ENCODE measurements at places on chromosomes 5 and 9.
A peak's percentile ranks its signal among the peaks of the same experiment; 100 is the strongest.

GRCh38 chr9:109117856-109118807 lies 1.6 kb downstream of the TMEM245 start:
- DNase-seq = peak; percentile 40

- DNase-seq = no peak
Measured at GRCh38 chr9:115416299-115416698, 298.3 kb upstream of the TNC start.

GRCh38 chr5:163104464-163104863 lies 332.9 kb upstream of the CCNG1 start:
- no peak for DNase-seq

- DNase-seq = no peak
Measured at GRCh38 chr5:1548702-1549474, 25.1 kb upstream of the LPCAT1 start.

- no peak for DNase-seq
Measured at GRCh38 chr5:124007675-124008398, 495.9 kb downstream of the CSNK1G3 start.

- DNase-seq = peak; percentile 59
Measured at GRCh38 chr9:4640027-4640426, 22.1 kb upstream of the PLPP6 start.

DNA sequence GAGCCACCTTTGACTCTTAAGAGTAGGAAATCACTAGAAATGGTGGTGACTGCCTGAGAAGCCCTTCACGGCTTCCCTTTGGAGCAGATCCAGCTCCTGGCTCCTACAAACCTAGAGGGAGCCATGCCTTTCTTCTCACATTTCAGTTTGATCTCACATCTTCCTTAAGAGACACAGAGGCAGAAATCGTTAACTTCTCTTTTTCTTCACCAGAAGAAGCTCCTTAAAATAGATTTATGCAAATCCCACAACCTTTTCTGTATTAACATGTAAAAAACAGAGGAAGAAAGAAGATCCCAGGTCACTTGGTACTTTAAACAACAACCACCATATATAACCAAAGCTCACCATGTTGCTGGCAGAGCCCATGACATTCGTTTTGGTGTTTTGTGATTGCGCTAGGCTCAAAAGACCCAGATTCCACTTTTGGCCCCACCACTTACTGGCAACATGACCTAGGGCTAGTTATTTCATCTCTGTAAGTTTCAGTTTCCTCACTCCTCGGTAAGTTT lies 29.6 kb downstream of the PAX5 start:
- DNase-seq = no peak

GRCh38 chr9:113573046-113573958 lies 109.8 kb downstream of the RGS3 start:
- DNase-seq = no peak

- peak; percentile 1 for DNase-seq
Measured at GRCh38 chr5:116492016-116492623, 82.5 kb downstream of the SEMA6A start.

- DNase-seq = no peak
Measured at GRCh38 chr5:15521381-15522186, 21.6 kb downstream of the FBXL7 start.

DNA sequence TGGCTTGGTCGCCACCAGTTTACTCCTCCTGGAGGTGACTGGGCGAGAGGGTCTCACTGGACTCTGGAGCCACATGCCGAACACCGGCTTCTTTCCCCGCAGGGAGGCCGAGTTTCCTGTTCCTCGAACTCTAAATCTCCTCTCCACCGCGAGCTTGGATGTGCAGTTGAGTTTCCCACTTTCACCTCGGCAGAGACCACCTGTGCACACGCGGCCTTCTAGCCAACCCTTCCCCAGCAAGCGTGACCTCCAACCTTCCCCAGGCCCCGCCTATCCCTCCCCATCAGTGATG lies 380.1 kb downstream of the IRX2 start:
- DNase-seq = no peak

- DNase-seq = no peak
Measured at GRCh38 chr5:14928661-14929060, 57.1 kb upstream of the ANKH start.

- DNase-seq = no peak
Measured at GRCh38 chr5:140443-140829, 48.5 kb downstream of the PLEKHG4B start.

DNA sequence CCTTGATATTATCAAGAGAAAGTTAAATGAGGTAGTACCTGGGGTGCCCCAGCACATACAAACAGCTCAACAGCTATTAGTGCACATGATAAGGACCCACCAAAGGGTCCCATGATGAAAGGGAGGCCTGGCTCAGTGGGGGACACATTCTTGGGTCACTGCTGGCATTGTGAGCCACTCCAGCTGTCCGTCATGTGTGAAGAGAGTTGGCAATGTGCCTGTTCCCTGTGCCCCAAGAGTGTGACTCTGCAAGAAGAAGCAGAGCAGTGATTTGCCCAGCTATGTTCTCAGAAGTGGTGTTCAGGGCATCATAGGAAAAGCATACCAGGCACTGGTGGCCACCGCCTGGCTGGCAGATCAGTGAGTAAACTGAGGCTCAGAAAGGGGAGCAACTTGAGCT lies 37.1 kb upstream of the TDRD7 start:
- DNase-seq = no peak

GRCh38 chr5:62376064-62376463 lies 27.6 kb downstream of the DIMT1 start:
- no peak for DNase-seq

DNA sequence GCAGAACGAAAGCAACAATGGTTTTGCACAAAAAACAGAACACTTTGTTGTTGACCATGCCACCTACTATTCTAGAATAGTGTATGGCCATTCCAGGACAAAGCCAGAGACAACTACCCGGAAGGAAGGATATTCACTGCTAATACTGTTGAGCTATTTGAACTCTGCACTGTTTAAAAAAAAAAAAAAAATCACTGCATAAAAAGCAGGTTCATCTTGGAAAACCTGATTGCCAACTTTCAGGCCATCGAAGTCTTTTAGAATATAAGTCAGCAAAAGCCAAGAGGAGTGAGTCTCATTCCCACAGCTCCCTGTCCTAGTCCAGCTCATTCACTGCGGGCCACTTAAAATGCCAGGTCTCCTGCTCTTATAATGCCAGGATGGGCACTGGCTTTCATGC lies 4.0 kb downstream of the ENC1 start:
- no peak for DNase-seq

GRCh38 chr9:111896942-111897600 lies 457 bp downstream of the UGCG start:
- no peak for DNase-seq

DNA sequence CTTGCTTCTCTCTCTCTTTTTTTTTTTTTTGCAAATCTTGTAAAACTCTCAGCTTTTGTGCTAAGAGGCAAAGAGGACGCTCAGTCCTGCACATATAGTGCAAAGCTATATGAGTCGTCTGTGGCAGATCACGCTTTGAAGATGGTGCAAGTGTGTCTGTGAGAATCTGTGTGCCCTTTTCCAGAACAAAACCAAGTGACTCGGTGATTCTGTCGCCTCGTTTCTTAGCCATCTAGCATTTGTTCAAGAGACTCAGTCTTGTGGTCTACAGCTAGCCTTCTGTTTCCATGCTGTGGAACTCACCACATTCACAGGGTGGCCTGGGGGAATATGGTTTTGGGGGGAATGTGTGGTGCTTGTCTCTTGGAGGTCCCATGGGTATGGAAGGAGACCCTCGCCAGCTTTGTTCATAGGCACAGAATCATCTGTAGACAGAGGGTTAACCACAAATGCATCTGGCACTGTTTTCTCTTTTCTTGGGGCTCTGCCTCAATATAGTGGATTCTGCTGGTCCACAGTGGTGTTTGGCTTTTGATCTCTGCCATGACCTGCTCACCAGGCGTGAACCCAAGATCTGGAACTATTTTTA lies 82.1 kb downstream of the C9orf152 start:
- DNase-seq = no peak

DNA sequence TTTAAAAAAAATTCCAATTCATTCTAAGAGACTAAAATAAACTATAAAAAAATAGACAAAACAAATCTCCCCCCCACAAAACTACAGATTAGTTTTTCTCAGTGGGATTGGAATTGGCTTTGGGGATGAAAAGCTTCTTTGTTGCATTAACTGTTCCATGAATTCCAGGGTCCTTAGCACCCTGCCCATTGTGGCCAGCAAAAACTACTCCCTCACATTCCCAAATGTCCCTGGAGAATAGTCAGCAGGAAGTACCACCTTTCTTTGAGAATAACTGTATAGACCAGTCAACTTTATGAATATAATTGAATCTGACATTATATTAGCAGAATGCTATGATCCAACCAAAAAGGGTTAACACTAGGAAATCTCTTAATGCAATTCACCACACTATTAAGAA lies 147.9 kb downstream of the LPAR1 start:
- DNase-seq = no peak

DNA sequence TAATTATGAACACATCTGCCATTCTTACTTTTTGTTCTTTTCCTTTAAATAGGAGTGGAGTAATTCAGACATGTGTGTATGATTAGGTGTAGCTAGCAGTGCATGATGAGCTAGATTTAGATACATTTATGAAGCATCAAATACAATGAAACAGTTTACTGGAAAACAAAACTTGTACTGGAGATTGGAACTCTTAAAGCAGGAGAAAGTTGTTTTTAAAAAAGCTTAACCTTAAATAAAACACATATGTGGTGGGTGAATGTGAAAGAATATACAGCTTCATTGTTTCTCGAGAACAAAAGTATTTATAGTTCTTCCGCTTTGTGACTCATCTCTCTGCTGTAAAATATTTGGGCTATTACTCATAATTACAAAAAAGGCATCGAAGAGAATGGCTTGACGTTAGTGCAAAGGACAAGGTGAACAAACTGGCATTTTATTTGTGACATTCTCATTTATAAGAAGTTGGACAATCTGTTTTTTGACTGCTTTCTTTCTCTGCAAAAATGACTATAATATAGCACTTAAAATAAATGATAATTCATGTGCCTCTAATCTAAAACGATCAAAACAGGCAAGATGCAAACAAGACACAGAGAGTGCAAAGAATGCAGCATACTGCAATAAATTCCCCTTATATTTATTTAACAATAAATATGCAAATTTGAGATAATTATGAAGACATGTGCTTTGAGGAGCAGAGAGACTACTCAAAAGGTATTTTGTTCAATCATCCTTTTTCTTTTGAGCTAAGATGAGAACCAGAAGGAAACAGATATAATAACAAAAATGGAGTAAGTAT lies 478.8 kb downstream of the CETN3 start:
- DNase-seq = no peak

- no peak for DNase-seq
Measured at GRCh38 chr5:170757182-170757601, 26.3 kb upstream of the GABRP start.

DNA sequence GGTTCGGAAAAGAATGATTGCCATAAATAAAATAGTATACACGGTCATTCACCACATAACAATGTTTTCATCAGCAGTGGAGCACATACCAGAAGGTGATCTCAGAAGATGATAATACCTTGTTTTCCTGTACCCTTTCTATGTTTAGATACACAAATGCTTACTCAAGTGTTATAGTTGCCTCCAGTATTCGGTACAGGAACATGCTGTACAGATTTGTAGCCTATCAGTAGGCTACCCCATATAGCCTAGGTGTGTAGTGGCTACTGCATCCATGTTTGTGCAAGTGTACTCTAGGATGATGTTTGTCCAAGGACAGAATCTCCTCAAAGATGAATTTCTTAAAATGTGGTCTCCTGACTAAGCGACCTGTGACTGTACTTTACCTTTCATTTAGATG lies 59.2 kb downstream of the ICE1 start:
- DNase-seq = no peak

GRCh38 chr5:5929291-5930020 lies 448.9 kb downstream of the MED10 start:
- DNase-seq = no peak

DNA sequence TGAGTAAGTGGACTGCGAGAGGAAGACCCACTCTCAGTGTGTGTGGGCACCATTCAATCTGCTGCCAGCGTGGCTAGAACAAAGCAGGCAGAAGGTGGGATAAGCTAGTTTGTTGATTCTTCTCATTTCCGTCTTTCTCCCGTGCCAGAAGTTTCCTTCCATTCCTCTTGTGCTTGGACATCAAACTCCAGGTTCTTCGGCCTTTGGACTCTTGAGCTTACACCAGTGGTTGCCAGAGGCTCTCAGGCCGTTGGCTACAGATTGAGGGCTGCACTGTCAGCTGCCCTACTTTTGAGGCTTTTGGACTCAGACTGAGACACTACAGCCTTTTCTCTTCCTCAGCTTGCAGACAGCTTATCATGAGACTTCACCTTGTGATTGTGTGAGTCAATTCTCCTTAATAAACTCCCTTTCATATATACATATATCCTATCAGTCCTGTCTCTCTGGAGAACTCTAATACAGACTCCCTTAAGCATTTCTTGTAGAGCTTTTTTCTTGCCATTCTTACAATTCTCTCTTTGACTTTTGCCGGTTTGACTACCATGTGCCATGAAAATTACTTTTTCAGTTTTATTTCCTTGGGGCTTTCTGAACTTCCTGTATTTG lies 494.9 kb downstream of the PRR16 start:
- no peak for DNase-seq

GRCh38 chr9:101628173-101628572 lies 33.4 kb upstream of the PPP3R2 start:
- DNase-seq = no peak

- no peak for DNase-seq
Measured at GRCh38 chr5:106875591-106876297, 795.0 kb downstream of the EFNA5 start.
